ENCODE measurements at places on chromosomes 1 and 21.

- no peak for DNase-seq
Measured at GRCh38 chr1:167676205-167676915, 45.4 kb upstream of the MPZL1 start.

DNA sequence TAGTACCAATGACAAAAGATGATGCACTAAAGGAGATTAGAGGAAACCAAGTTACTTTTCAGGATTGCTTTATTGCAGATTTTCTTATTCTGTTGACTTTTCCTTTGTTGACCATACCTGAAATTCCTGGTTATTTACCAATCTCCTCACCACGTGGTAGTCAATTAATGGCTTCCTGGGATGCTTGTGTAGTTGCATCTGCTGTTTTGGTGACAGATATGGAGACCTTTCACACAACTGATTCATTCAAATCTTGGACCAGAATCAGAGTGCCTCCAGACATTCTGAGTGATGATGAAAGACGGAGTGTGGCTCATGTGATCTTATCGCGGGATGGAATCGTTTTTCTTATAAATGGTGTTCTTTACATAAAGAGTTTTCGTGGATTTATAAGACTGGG is 91.3 kb downstream of the CATSPERE start:
- peak; percentile 51 for DNase-seq

DNA sequence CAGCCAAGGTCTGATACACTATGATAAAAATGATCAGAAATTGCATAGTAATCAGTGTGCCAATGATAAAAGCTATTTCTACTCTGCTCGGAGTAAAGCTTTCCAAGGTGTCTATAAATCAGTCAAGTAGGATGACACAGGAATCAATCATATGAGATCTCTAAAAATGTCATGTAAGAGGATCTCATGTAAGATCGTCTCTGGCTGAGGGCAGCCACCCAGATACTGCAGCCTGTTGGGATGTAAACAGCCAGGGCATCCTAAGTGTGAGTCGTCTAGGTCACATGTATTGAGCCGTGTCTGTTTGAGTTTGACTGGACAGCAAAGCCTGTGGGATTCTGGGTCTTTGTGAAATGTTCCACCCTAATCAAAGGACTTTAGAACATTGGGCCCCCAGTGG is 2.8 kb upstream of the TEX35 start:
- no peak for DNase-seq

- DNase-seq, result no peak
Measured at GRCh38 chr1:22208268-22208972, 65.5 kb upstream of the WNT4 start.

DNA sequence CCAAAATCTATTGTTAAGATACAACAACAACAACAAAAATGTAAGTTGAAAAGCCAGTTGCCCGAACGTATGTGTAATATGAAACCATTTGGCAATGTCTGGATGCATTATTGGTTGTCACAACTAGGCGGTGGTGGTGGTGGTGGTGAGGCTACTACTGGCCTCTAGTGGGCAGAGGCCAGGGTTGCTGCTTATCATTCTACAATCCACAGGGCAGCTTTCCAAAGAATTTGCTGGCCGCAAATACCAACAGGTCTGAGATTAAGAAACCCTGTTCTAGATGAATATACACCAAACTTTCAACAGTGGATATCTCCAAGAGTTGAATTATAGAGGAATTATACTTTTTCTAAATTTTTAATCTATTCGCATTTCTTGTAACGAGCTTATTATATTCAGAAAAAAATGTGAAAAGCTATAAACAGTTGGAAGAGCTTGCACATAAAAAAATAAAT is 26.8 kb upstream of the ZNF697 start:
- DNase-seq, result no peak

GRCh38 chr1:165468726-165469249 is 23.9 kb upstream of the RXRG start:
- DNase-seq, result no peak

DNA sequence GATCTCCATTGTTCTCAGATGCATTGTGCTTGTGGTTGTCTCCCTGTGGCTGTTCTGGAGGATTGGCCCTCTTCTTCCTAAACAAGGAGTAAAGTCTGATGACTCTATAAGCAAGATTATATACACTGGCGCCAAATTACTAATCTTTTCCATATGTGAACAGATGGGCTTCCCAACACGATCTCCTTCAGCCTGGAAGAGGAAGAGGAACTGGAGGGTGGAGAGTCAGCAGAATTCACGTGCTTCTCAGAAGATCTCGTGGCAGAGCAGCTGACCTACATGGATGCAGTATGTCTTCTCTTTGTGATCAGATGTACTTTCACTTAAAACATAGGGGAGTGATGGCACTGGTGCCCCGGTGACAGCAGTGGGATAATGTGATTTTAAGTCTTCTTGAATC is 78.7 kb downstream of the RGL1 start:
- DNase-seq, result no peak

All from COLO829 (cell line).